ENCODE measurements at places on chromosomes 6 and 20. TPM values are rescaled to one million over a fixed set of nuclear protein-coding genes. Genes with fewer than 3 reads are reported as not detected.

DNA sequence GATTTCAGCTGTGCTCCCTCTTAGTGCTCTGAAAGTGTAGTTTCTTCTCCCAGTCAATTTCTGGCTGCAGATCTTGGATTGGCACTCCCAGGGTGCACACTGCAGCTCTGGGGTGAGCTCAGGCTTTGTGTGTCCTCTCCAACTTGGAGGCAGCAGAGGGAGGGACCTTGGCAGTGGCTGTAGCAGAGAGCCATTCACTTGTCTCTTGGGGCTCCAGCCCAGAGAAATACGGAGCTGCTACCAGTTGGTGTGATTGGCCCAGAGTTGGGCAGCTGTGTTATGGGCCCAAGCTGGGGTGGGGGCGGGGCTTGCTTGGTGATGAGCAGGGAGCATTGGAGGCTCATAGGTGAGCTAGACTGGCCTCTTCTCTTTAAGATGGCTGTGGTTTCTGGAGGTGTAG lies 65.9 kb downstream of the KLHL32 start:
- no peak for DNase-seq
- no peak overlapping the region for H3K4me3 ChIP-seq
- no peaks in the 10 kb centered on the region for H3K27me3 ChIP-seq
- no peaks in the 10 kb centered on the region for H3K4me1 ChIP-seq

- H3K4me3 ChIP-seq: no peak overlapping the region
- no peak for DNase-seq
- no peaks in the 10 kb centered on the region for H3K4me1 ChIP-seq
- H3K27me3 ChIP-seq: no peaks in the 10 kb centered on the region
- H3K36me3 ChIP-seq: no peaks in the 10 kb centered on the region
Measured at GRCh38 chr20:19288636-19289035, 76.2 kb downstream of the SLC24A3 start.

DNA sequence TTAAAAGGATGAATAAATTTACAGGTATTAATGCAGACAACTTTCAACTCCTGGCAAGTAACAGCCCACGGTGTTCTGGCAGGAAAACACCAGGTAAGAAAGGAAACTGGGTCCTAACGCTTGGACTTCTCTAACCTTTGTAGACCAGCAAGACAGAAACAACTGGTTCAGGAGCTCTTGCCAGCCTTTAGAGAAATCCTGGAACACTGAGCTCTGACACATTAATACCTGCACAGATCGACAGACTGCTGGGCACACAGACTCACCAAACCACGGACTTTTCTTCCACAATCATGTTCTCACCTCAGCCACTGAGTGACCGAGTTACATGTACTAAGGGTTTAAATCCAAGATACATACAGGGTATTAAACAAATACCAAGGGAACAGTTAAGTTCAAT lies 36.3 kb downstream of the GRIK2 start:
- no peaks in the 10 kb centered on the region for H3K4me1 ChIP-seq
- H3K27me3 ChIP-seq: no peaks in the 10 kb centered on the region
- no peak for DNase-seq
- H3K27ac ChIP-seq: no peak overlapping the region

GRCh38 chr6:149929422-149929821 lies 6.5 kb upstream of the RAET1G start:
- peaks cover 3% of the 10 kb centered on the region for H3K4me1 ChIP-seq
- DNase-seq: no peak
- H3K4me3 ChIP-seq: no peak overlapping the region
- H3K36me3 ChIP-seq: no peaks in the 10 kb centered on the region
- peaks cover 9% of the 10 kb centered on the region for H3K27me3 ChIP-seq
- H3K27ac ChIP-seq: no peak overlapping the region

- no peaks in the 10 kb centered on the region for H3K27me3 ChIP-seq
- no peaks in the 10 kb centered on the region for H3K4me1 ChIP-seq
Measured at GRCh38 chr6:155341130-155341828, 27.0 kb upstream of the TFB1M start.

Gene RIPPLY2
- total RNA-seq: 6.5 TPM

Gene VTA1
- total RNA-seq: 72.1 TPM

Gene EPPIN
- not detected for total RNA-seq

Gene MUC22
- total RNA-seq: not detected
